A549 treated with DMSO at 1 μM for 4 hours (cell line): ENCODE measurements at places on chromosomes 7 and 10. TPM values are rescaled to one million over a fixed set of nuclear protein-coding genes. Genes with fewer than 3 reads are reported as not detected.

The LIPM gene
- not detected in 5 replicates for total RNA-seq

The GBX1 gene
- 0.18 TPM in 1 of 5 replicates, not detected in the others for total RNA-seq

The COL17A1 gene
- 1.8 to 3.2 TPM (median 2.5 TPM) in 5 replicates for total RNA-seq

The KIF11 gene
- total RNA-seq, result 34.6 to 44.8 TPM (median 42.7 TPM) in 5 replicates

The PDGFA gene
- 35.0 to 39.5 TPM (median 35.6 TPM) in 5 replicates for total RNA-seq

The CHCHD2 gene
- 605 to 711 TPM (median 671 TPM) in 5 replicates for total RNA-seq

The COBL gene
- 4.6 to 5.3 TPM (median 4.8 TPM) in 5 replicates for total RNA-seq

The HDAC9 gene
- total RNA-seq, result 0.11 to 0.51 TPM (median 0.29 TPM) in 5 replicates

The PRF1 gene
- not detected in 5 replicates for total RNA-seq

The MOGAT3 gene
- total RNA-seq, result not detected in 5 replicates

The UBE3C gene
- 61.7 to 75.7 TPM (median 68.9 TPM) in 5 replicates for total RNA-seq

The LBX1 gene
- not detected in 5 replicates for total RNA-seq

The ADGRA1 gene
- total RNA-seq, result 0.03 to 0.07 TPM (median 0.05 TPM) in 4 of 5 replicates, not detected in the other
